GM23248 (cell line): ENCODE measurements at places on chromosomes 16 and 17. TPM values are rescaled to one million over a fixed set of nuclear protein-coding genes. Genes with fewer than 3 reads are reported as not detected.
A peak's percentile ranks its signal among the peaks of the same experiment; 100 is the strongest.

DNA sequence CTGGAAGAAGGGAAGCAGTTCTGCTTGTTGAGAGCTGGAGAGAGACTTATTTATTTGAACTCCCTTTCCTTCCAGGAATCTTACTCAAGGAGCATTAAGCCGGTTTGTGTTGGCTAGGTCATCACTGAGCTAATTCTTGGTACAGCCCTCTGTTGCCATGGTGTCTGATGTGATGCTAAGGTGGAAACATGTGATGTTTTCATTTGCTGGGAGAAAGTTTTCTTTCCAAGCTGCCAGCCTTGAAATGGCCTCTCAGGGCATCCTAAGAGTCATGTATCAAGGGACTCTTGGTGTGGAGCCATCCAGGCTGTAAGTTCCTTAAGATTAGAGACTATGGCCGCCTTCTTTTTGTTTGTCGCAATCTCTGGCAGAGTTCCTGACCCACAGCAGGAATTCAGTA, 4.2 kb downstream of the PSKH1 start:
- peak; percentile 81 for DNase-seq
- no peaks in the 10 kb centered on the region for H3K36me3 ChIP-seq
- no peak overlapping the region for H3K4me3 ChIP-seq

DNA sequence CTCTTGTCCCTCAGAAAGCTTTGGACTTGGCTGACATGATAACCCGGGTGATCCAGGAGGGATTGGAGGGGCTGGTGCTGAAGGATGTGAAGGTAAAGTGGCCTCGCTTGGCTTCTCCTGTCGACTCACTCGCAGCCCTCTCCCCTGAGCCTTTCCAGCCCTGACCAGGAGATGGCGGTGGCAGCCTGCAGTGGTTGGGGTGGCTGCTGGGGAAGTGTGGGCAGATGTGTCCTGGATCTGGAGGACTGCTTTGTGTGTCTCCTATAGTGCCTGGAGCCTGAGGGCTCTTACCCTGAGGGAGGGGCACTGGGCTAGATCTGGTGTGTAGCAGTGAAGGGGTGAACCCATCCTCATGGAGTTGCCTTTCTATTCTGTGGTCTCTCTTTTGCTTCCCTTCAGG, 17.9 kb downstream of the LIG3 start:
- H3K4me3 ChIP-seq: no peak overlapping the region
- no peak overlapping the region for H3K27ac ChIP-seq
- no peaks in the 10 kb centered on the region for H3K27me3 ChIP-seq
- no peaks in the 10 kb centered on the region for H3K4me1 ChIP-seq

GRCh38 chr17:4721203-4722135, 9.8 kb upstream of the MED11 start:
- no peaks in the 10 kb centered on the region for H3K4me1 ChIP-seq
- no peaks in the 10 kb centered on the region for H3K27me3 ChIP-seq
- no peak overlapping the region for H3K4me3 ChIP-seq
- DNase-seq: no peak
- no peaks in the 10 kb centered on the region for H3K36me3 ChIP-seq

The TP53TG3 gene
- not detected in 2 replicates for polyA plus RNA-seq

- no peak overlapping the region for H3K4me3 ChIP-seq
- H3K27me3 ChIP-seq: peaks cover 10% of the 10 kb centered on the region
- no peak overlapping the region for H3K27ac ChIP-seq
- DNase-seq: no peak
These were observed 15.5 kb upstream of the SPNS2 start for GRCh38 chr17:4483012-4483840.
